ENCODE measurements at places on chromosomes 13 and 19.

GRCh38 chr13:32446220-32446619 lies 18.3 kb upstream of the N4BP2L1 start:
- DNase-seq = no peak

- DNase-seq = no peak
Observed at GRCh38 chr13:114097212-114097892, 35.1 kb downstream of the RASA3 start.

GRCh38 chr13:106528718-106529414 lies 6.6 kb downstream of the EFNB2 start:
- no peak for DNase-seq

- DNase-seq = no peak
Observed at GRCh38 chr13:27794368-27794691, 2.0 kb downstream of the GSX1 start.

DNA sequence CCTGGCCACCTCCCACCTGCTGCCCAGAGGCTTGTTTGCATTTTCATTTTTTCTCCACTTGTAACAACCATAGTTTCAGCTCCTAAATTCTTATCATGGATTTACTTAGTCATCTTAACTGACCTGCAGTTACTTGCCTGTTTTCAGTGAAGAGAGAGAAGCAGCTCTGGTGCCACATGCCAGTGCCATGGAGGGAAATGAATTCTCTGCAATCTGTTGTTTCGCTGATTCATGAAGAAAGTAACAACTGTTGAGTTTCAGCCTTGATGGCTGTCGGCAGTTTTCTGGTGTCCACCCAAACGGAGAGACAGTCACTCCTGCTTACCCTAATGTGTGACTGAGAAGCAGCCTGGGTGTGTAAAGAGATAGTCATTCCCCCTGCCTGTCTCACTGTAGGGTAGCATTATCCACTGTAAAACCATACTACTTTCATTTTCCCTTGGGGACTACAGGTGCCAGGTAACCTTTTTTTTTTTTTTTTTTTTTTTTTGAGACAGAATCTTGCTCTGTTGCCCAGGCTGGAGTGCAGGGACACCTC lies 116.1 kb downstream of the DNAJC3 start:
- DNase-seq = peak; percentile 12

DNA sequence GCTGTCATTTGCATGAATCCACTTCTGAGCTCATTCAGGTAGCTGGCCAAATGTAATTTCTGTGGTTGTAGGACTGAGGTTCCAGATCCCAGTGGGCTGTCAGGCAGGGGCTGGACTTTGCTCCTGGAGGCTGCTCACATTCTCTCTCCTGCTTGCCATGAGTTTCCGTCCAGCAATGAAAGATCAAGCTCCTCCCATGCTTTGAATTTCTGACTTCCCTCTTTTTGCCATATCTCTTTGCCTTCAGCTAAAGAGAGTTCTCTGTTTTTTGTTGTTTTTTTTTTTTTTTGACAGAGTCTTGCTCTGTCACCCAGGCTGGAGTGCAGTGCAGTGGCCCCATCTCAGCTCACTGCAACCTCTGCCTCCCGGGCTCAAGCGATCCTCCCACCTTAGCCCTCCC lies 76.9 kb downstream of the ING1 start:
- DNase-seq = no peak

GRCh38 chr13:32731576-32731975 lies 145.3 kb downstream of the PDS5B start:
- DNase-seq = peak; percentile 19

- DNase-seq = no peak
Observed at GRCh38 chr13:110636701-110637201, 21.4 kb downstream of the NAXD start.

DNA sequence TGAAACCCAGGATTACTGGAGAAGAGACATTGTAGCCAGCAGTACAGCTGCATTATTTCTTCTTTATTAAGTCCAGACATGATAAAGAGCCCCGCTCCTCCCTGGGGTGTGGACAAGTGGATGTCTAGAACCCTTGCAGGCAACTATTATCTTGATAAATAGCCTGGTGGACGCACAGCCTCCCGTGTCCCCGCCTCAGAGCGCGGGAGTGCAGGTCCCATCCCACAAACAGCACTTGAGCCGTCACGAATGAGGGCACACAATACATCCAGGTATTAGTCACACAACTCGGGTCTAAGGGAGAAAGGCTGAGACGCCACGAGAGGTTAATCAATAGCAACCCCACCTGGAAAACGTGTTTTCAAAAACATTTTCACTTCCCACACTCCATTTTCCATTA lies 213.2 kb upstream of the SOX1 start:
- no peak for DNase-seq
